EH (cell line): ENCODE measurements at places on chromosomes 3 and 15.
A peak's percentile ranks its signal among the peaks of the same experiment; 100 is the strongest.

- no peak for DNase-seq
Observed at GRCh38 chr3:127173516-127174166, 19.3 kb upstream of the PRR23E start.

DNA sequence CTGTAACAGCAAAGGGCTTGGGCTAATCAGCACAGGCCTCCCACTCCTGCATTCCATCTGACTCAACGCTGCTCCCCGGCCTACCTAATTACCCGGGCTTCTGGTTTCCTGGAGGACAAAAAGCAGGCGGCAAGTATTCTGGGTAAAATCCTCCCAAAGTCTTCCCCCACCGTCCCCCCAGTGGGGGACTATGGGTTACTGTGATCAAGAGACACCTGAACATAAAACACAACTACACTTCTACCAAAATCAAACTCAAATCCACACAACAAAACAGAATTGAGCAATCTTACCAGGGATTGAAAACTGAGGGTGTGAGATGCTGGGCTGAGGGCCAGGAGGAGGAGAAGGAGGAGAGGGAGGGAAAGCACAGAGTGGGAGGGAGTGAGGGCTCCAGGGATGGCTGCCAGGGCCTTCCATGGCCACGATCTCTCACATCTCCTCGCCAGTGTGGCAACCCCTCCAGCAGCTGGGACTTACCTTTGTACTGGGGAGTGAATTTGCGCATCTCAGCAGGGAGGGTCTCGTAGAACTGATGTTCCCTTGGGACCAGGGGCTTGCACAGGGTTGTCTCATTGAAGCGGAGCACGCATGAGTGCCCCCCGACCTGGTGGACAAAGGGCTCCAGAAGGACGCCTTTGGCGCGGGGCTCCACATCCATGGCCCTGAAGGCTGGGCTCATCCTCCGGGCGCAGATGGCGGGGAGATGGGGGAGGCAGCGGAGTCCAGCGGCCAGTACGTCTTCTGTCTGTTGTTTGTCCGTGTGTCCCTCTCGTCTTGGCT is 9.1 kb upstream of the NCKIPSD start:
- peak; percentile 89 for DNase-seq

DNA sequence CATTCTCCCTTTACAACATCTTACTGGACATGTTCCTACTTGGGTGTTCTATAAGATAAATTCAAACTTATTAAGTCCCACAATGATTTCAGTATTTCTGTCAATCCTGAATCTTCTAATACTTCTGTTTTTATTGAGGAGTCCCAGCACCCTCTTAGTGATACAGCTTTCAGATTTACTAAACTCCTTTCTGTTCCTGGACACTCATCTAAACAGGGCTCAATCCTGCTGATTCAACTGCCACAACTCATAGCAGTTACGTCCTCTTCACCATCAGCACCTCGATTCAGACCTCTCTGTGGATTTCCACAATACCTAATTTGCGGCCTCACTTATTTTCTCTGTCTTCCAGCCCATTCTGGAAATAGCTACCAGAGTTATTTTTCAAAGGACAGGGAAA is 101.6 kb downstream of the KCNMB2 start:
- DNase-seq: no peak

- DNase-seq: no peak
Observed at GRCh38 chr3:60309539-60310268, 941.5 kb downstream of the FHIT start.

GRCh38 chr3:56724676-56725075 is 41.6 kb upstream of the TASOR start:
- no peak for DNase-seq
